ENCODE measurements at places on chromosomes 5 and 9.
A peak's percentile ranks its signal among the peaks of the same experiment; 100 is the strongest.

- DNase-seq: no peak
Measured at GRCh38 chr5:115626445-115626823, 598 bp upstream of the TMED7 start.

- no peak for DNase-seq
Measured at GRCh38 chr9:88978034-88978433, 13.2 kb upstream of the S1PR3 start.

- no peak for DNase-seq
Measured at GRCh38 chr5:135535420-135535819, 344 bp downstream of the NEUROG1 start.

DNA sequence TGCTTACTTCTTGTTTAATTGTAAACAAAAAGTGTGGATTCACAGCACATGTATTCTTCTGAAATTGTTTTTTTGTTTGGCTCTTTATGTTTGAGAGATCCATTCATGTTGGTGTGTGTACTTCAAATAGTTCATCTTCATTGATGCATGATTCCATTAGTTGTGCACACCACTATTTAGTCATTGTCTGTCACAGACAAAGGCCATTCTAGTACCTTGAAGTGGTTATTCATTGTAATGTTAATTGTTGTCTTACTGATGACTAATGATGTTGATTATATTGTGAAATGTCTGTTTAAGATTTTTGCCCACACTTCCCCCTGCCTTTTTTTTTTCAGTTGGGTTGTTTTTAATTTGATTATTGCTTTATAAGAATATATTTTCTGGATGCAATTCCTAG lies 391.3 kb downstream of the DIRAS2 start:
- DNase-seq: no peak

GRCh38 chr5:169146158-169146557 lies 154.8 kb downstream of the SLIT3 start:
- DNase-seq: no peak

DNA sequence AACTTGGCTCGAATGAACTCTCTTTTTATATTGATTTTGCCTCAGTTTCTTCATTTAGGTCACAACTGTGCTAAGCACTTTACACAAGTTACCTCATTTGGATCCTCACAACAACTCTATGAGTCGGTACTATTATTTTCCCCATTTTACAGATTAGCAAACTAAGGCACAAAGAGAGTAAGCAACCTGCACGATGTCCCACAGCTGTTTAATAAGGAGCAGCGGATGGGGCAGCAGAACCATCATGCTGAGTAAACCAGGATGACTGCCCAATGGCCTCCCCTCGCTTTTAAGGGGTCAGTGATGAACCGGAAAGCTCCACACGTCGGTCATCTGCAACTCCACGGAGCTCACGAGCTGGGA lies 607 bp downstream of the PRELID2 start:
- no peak for DNase-seq

DNA sequence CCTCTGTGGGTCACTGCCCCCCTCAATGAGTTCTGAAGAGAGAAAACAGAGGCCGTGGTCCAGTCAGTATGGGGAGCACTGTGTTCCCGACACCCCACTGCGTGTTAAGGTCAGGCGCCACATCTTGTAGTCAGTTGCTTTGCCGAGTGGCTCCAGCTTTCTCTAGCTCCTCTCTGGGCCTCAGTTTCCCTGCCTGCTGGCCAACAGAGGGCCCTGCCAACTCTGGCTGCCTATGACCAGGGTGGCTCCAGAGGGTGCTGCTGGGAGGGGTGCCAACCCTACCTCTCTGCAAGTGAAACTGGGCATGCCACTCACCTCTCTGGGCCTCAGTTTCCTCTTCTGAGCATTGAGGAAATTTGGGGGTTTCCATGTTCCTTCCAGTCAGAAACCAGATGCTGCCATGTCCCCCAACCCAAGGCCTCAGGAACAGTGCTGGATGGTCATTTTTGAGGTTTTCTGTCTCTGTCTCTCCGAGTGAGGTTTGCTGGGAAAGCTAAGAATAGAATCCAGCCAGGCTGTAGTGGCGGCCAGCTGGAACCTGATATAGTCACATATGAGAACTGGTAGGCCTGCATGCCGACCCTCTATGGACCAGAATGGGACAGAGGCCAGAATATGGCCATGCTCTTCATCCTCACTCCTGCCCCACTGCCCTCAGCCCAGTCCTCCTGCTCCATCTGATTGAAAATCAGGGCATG lies 132.1 kb downstream of the PHF2 start:
- DNase-seq: no peak

GRCh38 chr5:142836048-142836447 lies 65.9 kb downstream of the ARHGAP26 start:
- DNase-seq: no peak

- DNase-seq: no peak
Measured at GRCh38 chr9:129437626-129438323, 183.1 kb downstream of the C9orf50 start.

GRCh38 chr5:179614745-179615144 lies 8.7 kb downstream of the HNRNPH1 start:
- no peak for DNase-seq

- no peak for DNase-seq
Measured at GRCh38 chr5:52727020-52727419, 60.7 kb upstream of the ITGA1 start.

- DNase-seq: peak; percentile 37
Measured at GRCh38 chr5:95940758-95941682, 20.6 kb downstream of the ELL2 start.

GRCh38 chr5:116441223-116441622 lies 133.4 kb downstream of the SEMA6A start:
- no peak for DNase-seq

DNA sequence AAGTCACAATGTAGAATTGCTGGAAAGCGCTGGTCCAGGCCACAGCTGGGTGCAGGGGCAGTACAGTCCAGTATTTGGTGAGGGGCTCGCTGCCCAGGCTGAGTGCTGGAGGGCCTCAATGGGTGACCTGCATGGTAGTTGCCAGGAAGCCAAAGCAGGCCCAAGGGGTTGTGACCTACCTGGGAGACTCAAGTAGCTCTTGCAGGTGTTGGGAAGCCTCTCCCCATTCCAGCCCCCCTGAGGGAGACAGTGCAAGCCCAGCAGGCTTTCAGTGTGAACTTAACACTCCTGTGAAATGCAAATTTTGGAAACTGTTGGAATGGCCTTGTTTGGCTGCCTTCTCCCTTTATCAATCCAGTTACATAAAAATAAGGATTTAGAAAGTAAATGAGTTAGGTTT lies 13.9 kb downstream of the KDM4C start:
- DNase-seq: no peak

GRCh38 chr5:171676286-171676944 lies 109.2 kb upstream of the SMIM23 start:
- DNase-seq: no peak

- no peak for DNase-seq
Measured at GRCh38 chr5:135491038-135491551, 38.9 kb upstream of the TIFAB start.

DNA sequence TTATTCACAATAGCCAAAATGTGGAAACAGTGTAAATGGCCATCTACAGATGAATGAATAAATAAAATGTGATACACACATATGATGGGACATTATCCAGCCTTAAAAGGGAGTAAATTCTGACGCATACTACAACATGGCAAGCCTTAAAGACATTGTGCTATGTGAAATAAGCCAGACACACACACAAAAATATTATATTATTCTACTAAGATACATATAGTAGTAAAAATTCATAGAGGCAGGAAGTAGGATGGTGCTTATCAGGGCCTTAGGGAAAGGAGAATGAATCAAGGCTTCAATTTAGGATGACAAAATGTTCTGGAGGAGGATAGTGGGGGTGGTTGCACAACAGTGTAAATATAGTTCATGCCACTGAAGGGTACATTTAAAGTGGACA lies 346.7 kb upstream of the SMARCA2 start:
- DNase-seq: no peak

- DNase-seq: peak; percentile 66
Measured at GRCh38 chr9:98887918-98888510, 55.7 kb upstream of the COL15A1 start.

GRCh38 chr5:160250226-160250625 lies 20.9 kb downstream of the FABP6 start:
- no peak for DNase-seq

GRCh38 chr9:132451276-132451675 lies 41.3 kb downstream of the CFAP77 start:
- no peak for DNase-seq

DNA sequence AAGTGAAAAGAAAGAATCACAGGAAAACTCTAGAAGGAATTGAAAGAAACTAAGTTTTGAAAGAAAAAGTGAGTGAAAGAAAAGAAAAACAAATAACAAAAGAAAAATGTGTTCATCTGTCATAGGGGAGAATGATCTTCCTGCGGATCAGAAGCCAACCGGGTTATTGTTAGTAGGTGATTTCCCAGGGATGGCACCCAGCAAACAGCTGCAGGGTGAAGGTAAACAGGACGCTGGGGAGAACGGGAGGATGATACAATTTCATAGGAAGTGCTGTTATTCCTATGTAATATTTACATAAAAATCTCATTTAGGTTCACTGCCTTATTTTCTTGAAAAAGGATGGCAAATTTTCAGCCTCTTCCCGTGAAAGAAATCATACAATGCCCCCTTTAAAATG lies 72.4 kb upstream of the LHFPL2 start:
- no peak for DNase-seq

DNA sequence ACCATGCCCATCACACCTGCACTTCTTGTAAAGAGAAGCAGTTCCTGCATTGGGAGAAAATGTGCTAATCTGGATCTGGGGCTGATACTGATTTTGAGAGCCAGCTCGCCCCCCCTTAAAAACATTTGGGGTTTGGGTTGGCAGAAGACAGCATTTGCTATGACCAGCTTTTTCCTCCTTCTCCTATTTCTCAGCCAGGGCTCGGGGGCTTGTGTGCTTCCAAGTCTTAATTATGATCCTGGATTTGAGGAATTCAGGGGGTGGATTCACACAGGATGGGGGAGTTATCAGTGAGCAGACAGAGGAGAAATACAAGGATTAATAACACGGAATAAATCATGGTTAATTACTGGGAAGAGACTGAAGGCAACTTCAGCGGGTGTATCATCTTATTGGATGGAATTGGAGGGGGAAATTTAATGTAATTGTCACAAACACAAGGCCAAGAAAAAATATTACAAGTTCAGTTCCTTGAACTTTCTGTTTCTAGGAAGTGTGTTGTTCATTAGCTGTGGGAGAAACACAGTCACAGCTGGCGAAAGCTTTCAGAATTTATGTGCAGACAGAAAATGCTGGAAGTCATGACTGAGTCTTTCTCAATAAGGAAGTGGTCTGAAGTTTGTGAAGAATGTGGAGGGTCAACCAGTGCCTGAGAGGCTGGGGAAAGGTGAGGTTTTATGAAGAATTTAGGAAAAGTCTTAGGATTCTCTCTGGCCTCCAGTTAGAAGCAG lies 15.3 kb downstream of the C9orf152 start:
- DNase-seq: peak; percentile 79

DNA sequence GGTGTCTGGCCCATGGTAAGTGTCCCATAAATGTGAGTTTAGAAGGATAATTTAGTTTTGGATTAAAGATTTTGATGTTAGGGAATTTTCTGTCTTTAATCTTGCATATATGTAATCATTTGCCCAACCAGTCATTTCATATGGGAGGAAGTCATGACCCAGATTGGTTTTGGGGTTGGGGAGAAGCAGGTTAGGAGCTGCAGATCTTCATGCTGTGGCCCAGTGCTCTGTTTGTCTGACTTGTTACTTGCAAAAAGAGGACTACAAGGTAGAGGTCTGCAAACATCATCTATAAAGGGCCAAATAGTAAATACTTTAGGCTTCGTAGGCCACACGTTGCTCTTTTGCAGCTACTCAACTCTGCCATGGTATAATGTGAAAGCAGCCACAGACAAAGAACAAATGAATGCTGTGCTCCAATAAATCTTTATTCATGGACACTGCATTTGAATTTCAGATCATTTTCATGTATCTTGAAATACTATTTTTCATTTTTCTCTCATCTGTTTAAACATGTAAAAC lies 16.8 kb downstream of the OSTF1 start:
- no peak for DNase-seq

DNA sequence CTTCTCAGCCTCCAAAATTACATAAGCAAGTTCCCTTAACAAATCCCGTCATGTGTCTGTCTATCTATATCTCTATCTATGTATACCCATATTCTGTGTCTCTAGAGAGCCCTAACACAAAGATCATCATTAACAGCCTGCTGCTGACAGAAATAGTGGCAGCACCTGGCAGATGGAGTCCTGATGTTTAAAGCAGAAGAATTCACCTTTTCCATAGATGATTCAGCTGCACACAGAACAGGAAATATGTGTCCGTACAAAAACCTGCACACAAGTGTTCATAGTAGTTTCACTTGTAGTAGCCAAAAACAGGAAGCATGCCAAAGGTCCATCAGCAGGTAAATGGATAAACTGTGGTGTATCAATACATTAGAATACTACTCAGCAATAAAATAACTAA lies 45.0 kb upstream of the ACO1 start:
- DNase-seq: no peak

- DNase-seq: no peak
Measured at GRCh38 chr9:101683236-101683635, 55.2 kb downstream of the GRIN3A start.

- no peak for DNase-seq
Measured at GRCh38 chr9:8857068-8857925, 1057.7 kb upstream of the DMAC1 start.

DNA sequence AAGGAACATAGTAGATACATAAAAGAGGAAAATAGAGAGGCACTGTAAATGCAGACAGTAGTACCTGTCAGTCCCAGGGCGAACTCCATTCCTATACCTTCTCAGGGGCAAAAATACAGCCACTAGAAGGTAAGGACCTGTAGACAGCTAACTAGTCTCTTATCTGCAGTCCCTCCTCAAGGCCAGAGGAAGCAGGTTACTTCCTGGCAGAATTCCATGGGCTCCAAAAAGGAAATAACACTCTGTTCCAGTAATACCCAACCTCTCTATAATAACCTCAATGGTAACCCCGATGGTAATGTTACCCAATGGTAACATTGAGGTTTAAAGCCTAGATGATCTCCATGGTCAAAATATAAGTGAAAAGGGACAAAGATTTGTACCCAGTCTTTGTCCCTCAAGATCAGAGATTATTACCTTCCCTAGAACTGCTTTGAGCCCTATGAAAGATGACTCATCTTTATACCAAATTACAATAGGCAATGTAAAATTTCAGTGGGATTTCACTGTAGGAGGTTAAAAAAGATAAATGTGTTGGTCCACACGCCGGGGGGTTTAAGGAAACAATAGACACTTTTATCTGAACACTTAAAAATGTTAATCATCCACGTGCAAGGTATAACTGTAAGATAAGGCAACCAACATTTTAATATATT lies 113.0 kb downstream of the DENND1A start:
- no peak for DNase-seq

DNA sequence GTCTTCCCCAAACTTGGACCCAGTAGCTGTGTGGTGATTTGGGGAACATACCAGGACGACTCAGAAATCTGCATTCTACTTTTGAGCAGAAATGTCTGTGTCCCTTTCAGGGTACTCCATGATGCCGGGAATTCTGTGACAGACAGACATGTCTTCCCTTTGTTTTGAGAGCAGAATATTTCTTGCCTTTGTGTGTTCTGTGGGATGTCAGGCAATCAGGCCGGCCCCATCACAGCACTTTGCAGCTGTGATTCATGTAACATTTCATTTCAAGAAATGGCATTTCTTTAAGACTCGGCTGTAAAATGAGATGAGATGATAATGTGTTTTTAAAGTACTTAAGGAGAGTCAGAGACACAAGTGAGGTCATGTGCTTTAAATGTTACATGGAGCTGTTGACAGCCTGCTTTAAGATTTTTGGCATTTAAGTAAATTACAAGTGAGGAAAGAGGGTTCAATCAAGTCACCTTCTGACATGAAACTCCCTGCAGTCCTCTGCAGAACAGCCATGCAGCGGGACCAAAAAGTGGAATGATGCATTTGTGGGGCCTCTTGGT lies 98.7 kb downstream of the SLC28A3 start:
- no peak for DNase-seq

- no peak for DNase-seq
Measured at GRCh38 chr5:129958581-129958980, 54.3 kb downstream of the CHSY3 start.
